Thoracic aorta endothelial cell (primary cell): ENCODE measurements at places on chromosomes 12 and 14. TPM values are rescaled to one million over a fixed set of nuclear protein-coding genes. Genes with fewer than 3 reads are reported as not detected.

Gene KRT83
- not detected in 2 replicates for total RNA-seq

Gene SERPINA5
- 0.53 TPM in 1 of 2 replicates, not detected in the other for total RNA-seq

Gene VWF
- total RNA-seq, result 364 and 1,119 TPM in 2 replicates

Gene CFAP54
- 44.4 and 68.3 TPM in 2 replicates for total RNA-seq

Gene NRL
- 0.40 and 0.57 TPM in 2 replicates for total RNA-seq

Gene C12orf54
- not detected in 2 replicates for total RNA-seq

Gene PKP2
- total RNA-seq, result 5.1 and 8.7 TPM in 2 replicates

Gene RTL1
- total RNA-seq, result not detected in 2 replicates

Gene SNAPC1
- 18.5 and 20.3 TPM in 2 replicates for total RNA-seq

Gene C14orf119
- total RNA-seq, result 41.9 and 45.7 TPM in 2 replicates

Gene DPF3
- total RNA-seq, result 4.4 and 9.3 TPM in 2 replicates

Gene PSMA3
- 244 and 248 TPM in 2 replicates for total RNA-seq

Gene ANKS1B
- 0.43 and 1.1 TPM in 2 replicates for total RNA-seq

Gene STXBP6
- 0.14 TPM in 1 of 2 replicates, not detected in the other for total RNA-seq

Gene RTN1
- 0.93 and 1.1 TPM in 2 replicates for total RNA-seq

Gene PLA2G1B
- not detected in 2 replicates for total RNA-seq

Gene CCDC175
- total RNA-seq, result not detected in 2 replicates

Gene CLMN
- total RNA-seq, result 7.4 and 10.0 TPM in 2 replicates

Gene IL26
- not detected in 2 replicates for total RNA-seq

Gene DNAL1
- 10.0 and 15.4 TPM in 2 replicates for total RNA-seq

Gene PTPRR
- 0.86 and 2.1 TPM in 2 replicates for total RNA-seq

Gene CCT2
- total RNA-seq, result 430 and 444 TPM in 2 replicates

Gene FGF6
- not detected in 2 replicates for total RNA-seq

Gene LIN7A
- total RNA-seq, result 0.36 TPM in 1 of 2 replicates, not detected in the other
